ENCODE measurements at places on chromosomes 5 and 9.

DNA sequence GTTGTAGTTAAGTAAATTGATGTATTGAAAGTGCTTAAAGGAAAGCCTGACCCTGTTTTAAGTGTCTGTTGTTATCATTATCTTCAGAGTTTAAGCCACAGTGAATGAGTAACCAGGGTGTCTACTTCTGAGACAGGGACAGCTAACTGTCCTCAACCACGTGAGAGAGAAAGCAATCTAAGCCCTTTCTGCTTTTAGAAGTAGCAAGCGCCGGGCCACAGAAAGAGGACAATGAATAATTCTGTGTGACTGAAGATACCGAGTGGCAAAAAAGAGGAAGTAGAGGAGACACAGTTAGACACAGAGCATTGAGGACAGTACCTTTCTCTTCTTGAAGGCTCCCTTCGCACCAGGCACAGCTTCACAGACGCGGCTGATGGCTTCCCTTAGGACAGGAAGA is 86.3 kb downstream of the S1PR3 start:
- no peak for DNase-seq

- peak; percentile 66 for DNase-seq
Observed at GRCh38 chr9:119963258-119963797, 594.1 kb upstream of the BRINP1 start.

GRCh38 chr5:134453016-134453415 is 41.3 kb upstream of the CDKN2AIPNL start:
- no peak for DNase-seq

- DNase-seq = no peak
Observed at GRCh38 chr9:81521892-81522291, 167.5 kb downstream of the TLE1 start.

DNA sequence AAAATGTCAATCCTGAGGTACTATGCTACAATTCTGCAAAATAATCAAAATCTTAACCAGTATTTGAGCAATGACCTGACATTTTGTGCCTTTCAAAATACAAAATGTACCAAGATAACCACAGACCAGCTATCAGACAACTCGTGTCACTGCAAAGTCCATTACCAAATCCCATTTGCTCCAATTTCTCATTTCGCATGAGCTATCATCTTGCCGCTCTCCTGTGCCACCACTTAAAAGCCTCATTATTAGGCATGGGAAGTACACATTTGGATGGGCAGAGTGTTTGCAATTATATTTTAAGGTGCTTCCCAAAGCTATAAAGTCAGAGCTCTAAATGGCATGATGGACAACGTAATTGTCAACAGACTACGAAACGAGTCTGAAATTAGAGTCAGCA is 205.2 kb downstream of the AGTPBP1 start:
- no peak for DNase-seq

DNA sequence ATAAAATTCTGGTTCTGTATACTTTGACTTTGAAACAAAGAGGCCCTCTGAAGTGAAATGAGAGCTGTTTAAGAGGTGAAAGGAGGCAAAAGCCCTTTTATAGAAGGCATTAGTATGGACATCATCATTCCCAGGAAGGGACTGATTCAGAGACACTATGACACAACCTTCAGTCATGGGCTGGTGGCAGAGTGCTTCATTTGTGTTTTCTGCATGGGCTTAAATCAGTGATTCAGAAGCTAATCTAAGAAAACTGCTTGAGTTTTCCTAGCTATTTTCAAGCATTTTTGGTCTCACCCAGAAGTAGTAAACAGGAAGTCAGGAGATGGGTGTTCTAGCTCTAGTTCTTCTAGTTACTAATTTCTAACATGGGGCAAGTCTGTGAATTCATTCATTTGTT is 288.9 kb downstream of the TRPM3 start:
- no peak for DNase-seq
